ENCODE measurements at places on chromosomes 6 and 20. TPM values are rescaled to one million over a fixed set of nuclear protein-coding genes. Genes with fewer than 3 reads are reported as not detected.

DNA sequence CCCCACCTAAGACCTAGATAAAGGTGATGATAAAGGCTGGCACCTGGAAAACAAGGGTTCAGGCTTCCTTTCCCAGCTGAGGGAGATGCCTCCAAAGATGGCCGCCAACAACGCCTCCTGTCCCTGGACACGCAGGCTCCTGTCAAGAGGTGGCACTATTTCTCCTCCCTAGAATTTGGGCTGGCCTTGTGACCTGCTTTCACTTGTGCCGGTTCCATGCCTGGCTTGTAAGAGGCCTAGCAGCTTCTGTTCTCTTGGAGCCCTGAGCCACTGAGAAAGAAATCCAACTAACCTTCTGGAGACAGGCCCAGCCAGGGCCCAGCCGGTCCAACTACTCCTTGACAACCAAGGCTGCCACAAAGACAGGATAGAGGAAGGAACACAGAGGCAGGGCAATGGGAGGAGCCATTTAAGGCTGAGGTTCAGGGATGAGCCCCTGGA is 60.2 kb upstream of the RALY start:
- H3K4me1 ChIP-seq, result peaks cover 2% of the 10 kb centered on the region
- DNase-seq, result peak; percentile 67
- H3K27ac ChIP-seq, result no peak overlapping the region
- H3K36me3 ChIP-seq, result no peaks in the 10 kb centered on the region
- H3K27me3 ChIP-seq, result peaks cover 12% of the 10 kb centered on the region

DNA sequence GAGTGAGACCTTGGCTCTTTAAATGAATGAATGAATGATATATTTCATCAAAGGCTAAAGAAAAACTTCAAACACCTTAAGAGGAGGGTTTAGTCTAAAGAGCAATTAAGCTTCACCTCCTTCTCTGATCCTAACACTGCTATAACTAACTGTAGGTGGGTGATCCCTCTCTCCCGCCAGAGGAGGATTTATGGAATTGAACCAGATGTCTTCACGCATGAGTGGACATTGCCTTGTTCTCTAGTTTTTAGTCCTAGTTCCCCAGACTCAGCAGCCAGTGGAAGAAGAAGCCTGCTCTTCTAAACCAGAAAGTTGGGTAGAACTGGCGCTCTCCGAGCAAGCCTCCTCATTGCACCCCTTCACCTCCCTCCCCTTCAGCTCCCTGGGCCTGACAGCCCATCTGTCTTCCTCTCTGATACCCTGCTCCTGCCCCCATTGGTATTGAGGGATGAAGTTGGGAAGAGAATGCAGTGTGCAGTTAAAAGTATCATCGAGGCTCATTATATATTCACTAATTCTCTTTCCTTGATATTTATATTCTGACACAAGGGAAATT is 142.7 kb downstream of the ARID1B start:
- no peaks in the 10 kb centered on the region for H3K4me1 ChIP-seq
- DNase-seq, result peak; percentile 17
- H3K27ac ChIP-seq, result no peak overlapping the region
- H3K27me3 ChIP-seq, result no peaks in the 10 kb centered on the region

- no peak overlapping the region for H3K27ac ChIP-seq
- no peaks in the 10 kb centered on the region for H3K4me1 ChIP-seq
- H3K4me3 ChIP-seq, result no peak overlapping the region
Measured at GRCh38 chr20:43778375-43778774, 51.6 kb upstream of the GTSF1L start.

- H3K36me3 ChIP-seq, result no peaks in the 10 kb centered on the region
- H3K27me3 ChIP-seq, result no peaks in the 10 kb centered on the region
- H3K27ac ChIP-seq, result no peak overlapping the region
- no peak overlapping the region for H3K4me3 ChIP-seq
Measured at GRCh38 chr6:119285908-119286625, 63.5 kb downstream of the MAN1A1 start.

DNA sequence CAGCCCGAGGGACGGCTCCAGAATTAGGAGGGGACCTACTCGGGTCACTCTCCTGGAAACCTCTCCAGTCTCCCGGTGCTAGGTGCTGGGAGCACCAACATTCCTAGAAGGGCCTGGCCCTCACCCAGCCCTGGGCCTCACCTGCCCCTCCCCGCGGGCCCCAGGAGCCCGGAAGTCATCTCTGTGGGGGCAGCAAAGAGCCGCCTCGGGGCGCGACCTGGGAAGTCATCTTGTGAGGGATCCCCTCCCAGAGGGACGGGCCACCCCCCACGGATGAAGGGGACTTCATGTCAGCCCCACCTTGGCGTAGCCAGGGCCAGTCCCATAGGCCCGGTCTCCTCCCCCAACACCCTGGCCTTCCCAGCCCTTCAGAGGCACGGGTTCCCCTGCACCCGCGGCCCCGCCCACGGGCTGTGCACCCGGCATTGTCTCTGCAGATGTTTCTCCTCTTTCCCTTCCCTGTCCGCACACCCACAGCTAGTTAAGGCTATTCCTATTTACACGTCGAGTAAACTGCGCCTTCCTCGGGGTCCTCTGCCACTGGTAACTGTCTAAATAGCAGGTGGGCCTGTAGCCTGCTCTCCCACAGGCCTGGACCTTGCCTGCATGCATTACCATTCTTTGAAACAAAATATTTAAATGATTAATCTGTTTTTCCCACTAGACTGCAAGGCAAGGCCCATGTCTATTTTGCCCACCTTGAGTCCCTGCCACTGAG is 896 bp upstream of the RNASET2 start:
- peak; percentile 63 for DNase-seq
- peak overlapping the region; percentile 38 for H3K27ac ChIP-seq
- peak overlapping the region; percentile 91 for H3K4me3 ChIP-seq
- no peaks in the 10 kb centered on the region for H3K27me3 ChIP-seq
- no peaks in the 10 kb centered on the region for H3K36me3 ChIP-seq
- H3K4me1 ChIP-seq, result no peaks in the 10 kb centered on the region

DNA sequence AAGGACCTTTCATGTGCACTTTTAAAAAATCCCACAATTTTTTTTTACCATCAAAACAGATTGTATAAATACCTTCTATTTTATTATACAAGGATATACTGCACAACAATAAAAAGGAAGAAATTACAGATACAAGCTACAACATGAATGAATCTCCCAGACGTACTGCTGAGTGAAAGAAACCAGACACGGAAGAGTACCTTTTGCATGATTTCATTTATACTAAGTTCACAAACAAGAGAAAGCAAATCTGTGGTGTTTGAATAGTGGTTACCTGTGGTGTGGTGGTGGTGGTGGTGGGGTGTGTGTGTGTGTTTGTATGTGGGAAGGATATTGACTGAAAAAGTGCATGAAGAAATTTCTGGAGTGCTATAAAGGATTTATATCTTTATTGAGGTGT is 6.8 kb upstream of the PLCB4 start:
- H3K27me3 ChIP-seq, result 0 out of 2 replicates have a peak, but pooled peaks cover 3% of the 10 kb centered on the region
- no peak for DNase-seq
- H3K4me1 ChIP-seq, result no peaks in the 10 kb centered on the region
- H3K4me3 ChIP-seq, result no peak overlapping the region
- no peak overlapping the region for H3K27ac ChIP-seq

- no peak for DNase-seq
- no peaks in the 10 kb centered on the region for H3K36me3 ChIP-seq
- no peaks in the 10 kb centered on the region for H3K27me3 ChIP-seq
- H3K4me3 ChIP-seq, result no peak overlapping the region
- H3K4me1 ChIP-seq, result no peaks in the 10 kb centered on the region
- H3K27ac ChIP-seq, result no peak overlapping the region
Measured at GRCh38 chr6:21312118-21312517, 281.4 kb upstream of the SOX4 start.

DNA sequence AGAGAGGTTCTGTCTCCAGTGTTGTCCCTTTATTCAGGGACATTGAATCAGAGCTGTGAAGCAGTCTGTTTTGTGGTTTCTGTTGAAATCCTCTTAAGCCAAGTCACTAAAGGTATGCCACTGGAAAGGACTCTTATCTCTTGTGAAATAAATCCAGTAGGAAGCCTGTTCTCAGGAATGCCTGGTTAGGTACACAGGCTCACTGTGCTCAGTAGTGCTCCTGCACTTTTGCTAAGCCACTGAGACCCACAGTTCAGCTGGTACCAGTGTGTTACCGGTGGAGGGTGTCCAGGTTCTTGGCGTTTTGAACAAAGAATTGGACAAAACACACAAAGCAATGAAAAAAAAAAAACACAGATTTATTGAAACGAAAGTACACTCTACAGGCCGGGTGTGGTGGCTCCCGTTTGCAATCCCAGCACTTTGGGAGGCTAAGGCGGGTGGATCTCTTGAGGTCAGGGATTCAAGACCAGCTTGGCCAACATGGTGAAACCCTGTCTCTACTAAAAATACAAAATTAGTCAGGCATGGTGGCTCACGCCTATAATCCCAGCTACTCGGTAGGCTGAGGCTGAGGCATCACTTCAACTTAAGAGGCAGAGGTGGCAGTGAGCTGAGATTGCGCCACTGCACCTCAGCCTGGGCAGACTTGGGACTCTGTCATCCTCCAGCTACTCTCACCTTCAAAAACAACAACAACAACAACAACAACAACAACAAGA is 186.1 kb downstream of the JARID2 start:
- peaks cover 44% of the 10 kb centered on the region for H3K4me1 ChIP-seq
- no peak overlapping the region for H3K4me3 ChIP-seq
- H3K36me3 ChIP-seq, result no peaks in the 10 kb centered on the region
- H3K27me3 ChIP-seq, result no peaks in the 10 kb centered on the region

DNA sequence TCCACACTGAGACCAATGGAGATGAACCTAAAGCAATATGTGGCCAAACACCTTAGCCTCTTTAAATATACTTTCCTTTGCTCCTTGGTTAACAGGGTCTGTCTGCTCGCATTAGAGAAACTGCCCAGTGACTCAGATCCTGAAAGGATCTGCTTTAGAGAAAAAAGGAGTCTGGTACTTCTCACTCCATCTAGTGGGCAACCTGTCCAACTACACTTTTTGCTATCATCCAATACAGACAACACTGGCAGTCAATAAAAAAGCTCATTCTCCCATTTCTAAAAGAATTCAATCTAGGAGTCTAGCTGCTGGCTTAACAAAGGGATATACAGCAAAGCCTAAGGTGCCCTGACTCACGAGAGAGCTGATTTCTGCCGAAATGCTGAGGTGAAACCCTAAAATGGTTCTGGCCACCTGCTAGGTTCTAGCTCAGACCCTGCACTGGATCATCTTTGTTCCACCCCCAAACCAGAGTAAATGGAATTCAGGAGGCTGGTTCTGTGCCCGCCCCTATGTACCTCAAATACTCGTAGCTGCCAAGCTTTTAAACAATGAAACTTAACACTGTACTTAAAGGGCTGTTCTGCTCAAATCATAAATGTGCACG is 11.5 kb downstream of the GNL1 start:
- H3K27me3 ChIP-seq, result no peaks in the 10 kb centered on the region
- H3K4me1 ChIP-seq, result no peaks in the 10 kb centered on the region
- no peaks in the 10 kb centered on the region for H3K36me3 ChIP-seq
- H3K27ac ChIP-seq, result no peak overlapping the region
- peak; percentile 63 for DNase-seq

DNA sequence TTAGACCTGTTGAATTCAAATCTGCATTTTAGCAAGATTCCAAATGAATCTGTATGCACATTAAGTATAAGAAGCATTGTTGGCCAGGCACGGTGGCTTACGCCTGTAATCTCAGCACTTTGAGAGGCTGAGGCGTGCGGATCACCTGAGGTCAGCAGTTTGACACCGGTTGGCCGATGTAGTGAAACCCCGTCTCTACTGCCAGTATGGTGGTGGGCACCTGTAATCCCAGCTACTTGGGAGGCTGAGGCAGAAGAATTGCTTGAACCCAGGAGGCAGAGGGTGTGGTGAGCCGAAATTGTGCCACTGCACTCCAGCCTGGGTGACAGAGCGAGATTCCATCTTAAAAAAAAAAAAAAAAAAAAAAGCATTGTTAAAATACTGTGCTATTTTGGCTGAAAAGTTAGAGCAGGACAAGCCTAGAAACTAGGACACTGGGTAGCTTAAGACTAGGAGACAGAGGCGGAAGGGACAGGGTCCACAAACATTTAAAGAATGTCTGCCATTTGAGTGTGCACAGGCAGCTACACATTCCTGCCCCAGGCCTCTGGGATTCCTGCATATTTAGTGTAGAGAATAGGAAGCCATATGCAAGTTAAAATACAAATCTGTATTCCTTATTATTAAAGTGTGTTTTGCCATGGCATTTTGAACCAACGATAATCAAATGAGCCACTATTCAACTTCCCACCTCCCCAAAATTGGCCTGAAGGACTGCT is 45.1 kb upstream of the EEF1A1 start:
- DNase-seq, result peak; percentile 29
- no peaks in the 10 kb centered on the region for H3K36me3 ChIP-seq
- H3K27me3 ChIP-seq, result no peaks in the 10 kb centered on the region
- H3K4me1 ChIP-seq, result peaks cover 15% of the 10 kb centered on the region
- H3K27ac ChIP-seq, result peak overlapping the region; percentile 31

DNA sequence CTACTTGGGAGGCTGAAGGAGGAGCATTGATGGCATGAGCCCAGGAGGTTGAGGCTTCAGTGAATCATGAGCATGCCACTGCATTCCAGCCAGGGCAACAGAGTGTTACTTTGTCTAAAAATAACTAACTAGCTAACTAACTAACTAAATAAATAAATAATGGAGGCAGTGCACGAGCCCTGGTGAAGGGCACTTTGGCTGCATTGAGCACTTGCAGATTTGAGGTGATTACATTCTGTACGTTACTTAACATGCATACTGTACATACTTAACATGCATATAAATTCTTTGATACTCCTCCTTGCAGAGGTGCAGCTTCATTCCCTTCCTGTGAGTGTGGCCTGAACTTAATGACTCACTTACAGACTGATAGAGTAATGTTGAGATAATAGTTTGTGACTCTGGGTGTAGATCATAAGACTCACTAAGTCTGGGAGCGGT is 10.7 kb downstream of the HLA-A start:
- peak; percentile 5 for DNase-seq
- H3K27ac ChIP-seq, result no peak overlapping the region
- H3K4me3 ChIP-seq, result no peak overlapping the region
- no peaks in the 10 kb centered on the region for H3K4me1 ChIP-seq

DNA sequence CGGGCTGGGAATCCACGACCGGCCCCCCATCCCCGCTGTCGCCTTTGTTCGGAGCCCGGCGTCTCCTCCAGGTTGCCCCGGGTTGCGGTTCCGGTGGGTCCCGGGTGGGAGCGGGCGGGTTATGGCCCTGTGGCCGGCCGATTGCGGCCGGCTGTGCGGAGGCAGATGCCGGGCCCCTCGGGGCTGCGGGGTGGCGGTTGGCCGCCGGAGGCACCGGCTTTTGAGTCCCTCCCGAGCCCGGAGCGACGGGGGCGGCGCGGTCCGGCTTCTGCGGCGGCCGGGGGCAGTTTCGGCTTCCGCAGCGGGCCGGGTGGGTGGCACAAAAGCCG is 431 bp downstream of the LOC128125822 start:
- H3K36me3 ChIP-seq, result peaks cover 10% of the 10 kb centered on the region
- no peaks in the 10 kb centered on the region for H3K27me3 ChIP-seq
- no peak for DNase-seq
- H3K4me1 ChIP-seq, result peaks cover 7% of the 10 kb centered on the region
- peak overlapping the region; percentile 88 for H3K4me3 ChIP-seq
- H3K27ac ChIP-seq, result peak overlapping the region; percentile 88

Gene SCP2D1
- total RNA-seq, result not detected

Gene CALHM5
- total RNA-seq, result 2.4 TPM

Gene RNF144B
- 0.05 TPM for total RNA-seq

Gene ZFP64
- total RNA-seq, result 9.5 TPM

Gene HMGN4
- 53.8 TPM for total RNA-seq

Gene SNAI1
- 30.7 TPM for total RNA-seq
